ENCODE measurements at places on chromosomes 5 and 9.

DNA sequence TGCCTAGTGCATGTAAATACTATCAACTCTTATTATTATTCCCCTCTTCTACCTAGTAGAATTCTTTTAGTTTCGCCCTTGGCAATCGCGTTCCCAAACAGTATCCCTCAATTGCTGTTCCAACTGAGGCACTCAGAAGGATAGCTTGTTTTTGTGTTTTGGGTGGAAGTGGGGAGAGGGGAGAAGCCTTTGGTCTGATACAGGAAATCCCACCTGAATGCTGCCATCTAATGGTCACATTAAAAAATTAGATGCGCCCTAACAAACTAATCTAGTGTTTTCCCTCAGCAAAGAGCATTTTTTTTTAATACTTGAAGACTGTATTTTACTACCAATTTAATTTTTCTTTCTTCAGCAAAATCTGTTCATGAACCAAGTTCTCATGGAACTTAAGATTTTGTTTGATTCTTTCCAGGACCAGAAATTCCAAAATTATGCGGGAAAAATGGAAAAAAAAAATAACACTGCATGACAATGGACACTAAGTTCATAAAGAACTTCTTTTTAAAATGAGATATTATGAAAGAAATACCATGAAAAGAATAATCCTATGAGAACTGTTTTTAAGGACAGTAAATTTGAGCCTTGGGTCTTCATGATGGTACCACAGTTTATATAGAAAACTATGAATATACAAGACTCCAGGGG is 22.2 kb upstream of the GLDC start:
- no peak for DNase-seq

GRCh38 chr9:113446323-113446740 is 17.2 kb upstream of the RGS3 start:
- no peak for DNase-seq

DNA sequence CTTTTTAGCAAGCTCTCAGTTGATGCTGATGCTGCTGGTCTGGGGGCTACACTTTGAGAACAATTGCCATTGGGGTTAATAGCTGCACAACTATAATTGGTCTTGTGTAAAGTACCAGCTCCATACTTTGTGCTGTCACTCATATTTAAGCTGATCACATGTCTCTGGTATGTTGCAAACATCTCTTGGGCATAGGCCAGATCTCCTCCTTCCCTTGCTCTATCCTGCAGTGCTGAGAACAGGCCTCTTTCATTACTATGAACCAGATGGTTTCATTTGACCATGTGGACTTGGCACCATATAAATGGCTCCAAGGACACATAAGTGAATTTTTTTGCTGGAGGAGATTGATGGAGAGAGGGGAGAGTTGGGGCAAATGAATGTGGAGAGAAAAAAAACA is 48.4 kb downstream of the DMRT2 start:
- no peak for DNase-seq

GRCh38 chr5:94558028-94558427 is 60.4 kb downstream of the KIAA0825 start:
- DNase-seq, result no peak

- DNase-seq, result no peak
Observed at GRCh38 chr9:87663556-87663955, 62.4 kb upstream of the CTSL start.

DNA sequence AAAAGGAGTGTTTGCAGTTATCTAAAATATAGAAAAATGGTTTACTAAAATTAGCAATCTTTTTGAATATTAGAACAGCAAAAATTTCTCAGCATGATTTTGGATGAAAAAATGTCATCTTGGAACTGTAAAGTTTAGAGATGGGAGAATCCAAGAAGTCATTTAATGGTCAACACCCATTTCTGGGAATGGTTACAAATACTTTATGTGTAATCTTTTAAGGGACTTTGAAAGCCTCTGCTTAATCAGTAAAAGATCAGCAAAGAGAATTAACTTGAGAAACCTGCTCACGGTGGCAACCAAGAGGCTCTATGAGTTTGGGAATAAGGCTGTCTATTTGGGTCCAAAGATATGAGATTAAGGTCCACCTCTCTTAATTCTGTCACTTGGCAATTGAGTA is 13.0 kb downstream of the C1QTNF3 start:
- DNase-seq, result no peak

DNA sequence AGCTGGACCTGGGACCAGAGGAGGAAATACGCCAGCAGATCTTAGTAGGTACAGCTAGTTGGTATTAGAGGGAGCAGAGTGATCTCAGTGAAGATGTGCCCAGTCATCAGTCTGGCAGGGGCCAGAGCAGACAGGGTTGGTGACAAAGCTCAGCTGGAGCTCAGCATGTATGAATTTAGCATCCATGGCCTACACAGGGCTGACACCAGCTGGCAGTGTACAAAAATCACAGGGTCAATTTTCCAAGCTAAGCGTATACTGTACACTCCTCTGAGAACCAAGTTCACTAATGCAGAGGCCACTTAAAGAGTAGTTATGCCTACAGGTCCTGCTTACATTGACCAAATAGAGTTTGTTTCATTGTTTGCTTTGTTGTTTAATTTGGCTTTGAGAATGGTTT is 146.6 kb downstream of the SLC24A2 start:
- DNase-seq, result no peak

GRCh38 chr9:69389437-69389995 is 64.5 kb downstream of the ENTREP1 start:
- no peak for DNase-seq

DNA sequence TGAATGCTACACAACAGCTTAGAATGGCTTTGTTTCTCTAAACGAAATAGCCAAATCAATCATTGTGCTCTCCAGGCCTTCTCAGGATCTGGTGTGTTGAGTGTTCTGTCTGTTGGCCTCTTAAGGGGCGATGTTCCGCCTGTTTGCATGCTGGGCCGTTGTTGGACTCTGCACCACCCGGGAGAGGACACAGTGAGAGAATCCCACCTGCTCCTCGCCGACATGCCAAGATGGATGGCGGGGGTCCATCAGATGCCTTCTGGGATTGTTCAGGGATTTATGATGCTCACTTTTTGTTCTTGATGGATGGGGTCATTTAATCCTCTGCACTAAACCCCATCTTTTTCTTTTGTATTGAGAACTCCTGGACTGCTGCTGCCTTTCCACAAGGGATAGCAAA is 159.9 kb downstream of the NTRK2 start:
- DNase-seq, result no peak

DNA sequence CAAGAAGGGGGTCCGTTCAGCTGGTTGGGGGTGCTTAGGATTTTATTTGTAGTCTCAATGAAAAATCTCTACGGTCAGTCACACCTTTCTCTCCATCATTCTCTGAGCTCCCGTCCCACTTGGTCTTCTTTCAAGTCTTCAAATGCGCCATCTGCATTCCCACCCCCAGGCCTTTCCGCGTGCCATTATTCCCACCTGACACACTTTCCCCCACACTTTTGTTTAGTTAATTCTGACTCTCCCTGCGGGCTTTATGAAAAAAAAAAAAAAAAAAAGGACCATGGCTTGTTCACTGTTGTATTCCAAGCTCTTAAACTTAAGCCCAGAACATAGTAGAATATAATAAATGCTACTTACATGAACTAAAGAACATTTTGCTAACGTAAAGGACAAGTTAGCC is 11.7 kb upstream of the OR5C1 start:
- no peak for DNase-seq

DNA sequence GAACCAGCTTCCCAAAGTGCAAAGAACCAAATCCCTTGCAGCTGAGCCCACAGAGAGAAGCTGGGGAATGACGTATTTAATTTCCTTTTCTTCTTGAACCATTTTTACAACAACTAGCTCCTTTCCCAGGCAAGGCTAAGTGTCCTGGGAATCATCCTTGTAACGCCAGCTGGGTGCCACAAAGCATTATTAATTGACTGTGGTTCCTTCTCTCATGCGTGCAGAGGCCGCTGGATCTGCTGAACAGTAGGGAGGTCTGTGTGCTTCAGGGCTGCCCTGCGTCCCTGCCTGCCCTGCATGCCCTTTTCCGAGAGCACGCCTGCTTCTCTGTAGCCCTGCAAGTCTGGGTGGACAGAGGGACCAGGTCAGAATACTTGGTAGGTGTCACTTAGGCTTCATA is 124.1 kb upstream of the OTULINL start:
- no peak for DNase-seq

DNA sequence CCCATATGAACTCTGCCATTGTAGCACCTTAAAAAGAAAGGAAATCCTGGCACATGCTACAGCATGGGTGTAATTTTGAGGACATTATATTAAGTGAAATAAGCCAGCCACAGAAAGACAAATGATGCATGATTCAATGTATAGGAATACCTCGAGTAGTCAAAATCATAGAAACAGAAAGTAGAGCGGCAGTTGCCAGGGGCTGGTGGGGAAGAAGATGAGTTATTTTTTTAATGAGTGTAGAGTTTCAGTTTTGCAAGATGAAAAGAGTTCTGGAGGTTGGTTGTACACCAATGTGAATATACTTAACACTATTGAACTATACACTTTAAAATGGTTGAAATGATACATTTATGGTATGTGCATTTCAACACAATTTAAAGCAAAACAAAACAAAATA is 133.0 kb downstream of the ZDHHC21 start:
- no peak for DNase-seq

- DNase-seq, result no peak
Observed at GRCh38 chr9:137949260-137949659, 71.7 kb downstream of the CACNA1B start.

GRCh38 chr9:121192959-121193640 is 8.6 kb downstream of the RAB14 start:
- DNase-seq, result no peak

DNA sequence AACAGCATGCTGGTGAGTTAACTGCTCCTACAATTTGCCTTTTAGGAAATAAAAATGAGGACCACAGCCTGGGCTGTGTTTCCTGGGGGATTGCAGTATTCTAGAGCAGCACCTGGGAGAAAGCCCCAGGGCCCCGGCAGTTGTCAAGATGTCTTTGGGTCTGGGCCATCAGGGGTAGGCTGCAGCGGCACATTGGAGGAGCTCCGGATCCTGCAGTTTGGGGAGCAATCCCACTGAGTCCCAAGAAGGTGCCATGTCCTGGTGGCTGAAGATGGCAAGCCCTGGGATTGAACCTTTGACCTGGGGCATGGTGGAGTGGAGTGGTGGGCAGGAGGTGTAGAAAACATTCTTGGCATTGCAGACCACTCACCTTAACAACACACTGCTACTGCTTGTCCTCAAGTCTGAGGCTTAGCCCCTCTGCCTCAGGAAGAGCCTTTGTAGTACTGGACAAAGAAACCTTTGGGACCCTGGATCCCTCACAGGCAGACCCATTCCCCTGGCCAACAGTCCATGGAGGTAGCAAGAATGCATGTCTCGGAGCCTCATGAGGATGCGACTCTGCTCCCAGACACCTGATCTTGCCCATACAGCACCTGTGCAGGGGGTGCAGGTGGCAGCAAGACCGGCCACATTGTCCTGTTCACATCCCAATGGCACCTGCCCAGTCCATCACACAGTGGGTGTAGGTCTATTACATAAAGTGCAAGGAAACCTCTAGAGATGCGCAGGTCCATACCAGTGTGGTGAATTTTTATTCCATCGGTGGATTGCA is 159.1 kb upstream of the IRX2 start:
- no peak for DNase-seq

DNA sequence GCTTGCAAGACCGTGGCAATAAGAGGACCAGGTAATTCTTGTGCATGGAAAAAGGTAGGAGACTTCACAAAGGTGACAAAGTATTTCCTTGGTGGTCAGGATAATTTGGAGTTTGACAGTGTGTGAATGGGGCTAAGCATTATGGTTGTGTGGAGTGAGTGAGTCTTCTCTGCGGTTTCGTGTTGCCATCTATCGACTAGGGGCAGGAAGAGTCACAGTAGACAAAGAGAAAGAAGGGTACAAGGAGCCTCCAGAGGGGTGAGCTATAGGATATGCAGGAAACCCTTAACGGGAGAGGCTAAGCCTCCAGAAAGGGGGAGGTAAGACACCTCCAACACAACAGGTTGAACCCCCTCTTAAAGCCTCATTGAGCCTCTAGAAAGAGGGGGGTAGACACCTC is 64.0 kb upstream of the RANBP6 start:
- no peak for DNase-seq

DNA sequence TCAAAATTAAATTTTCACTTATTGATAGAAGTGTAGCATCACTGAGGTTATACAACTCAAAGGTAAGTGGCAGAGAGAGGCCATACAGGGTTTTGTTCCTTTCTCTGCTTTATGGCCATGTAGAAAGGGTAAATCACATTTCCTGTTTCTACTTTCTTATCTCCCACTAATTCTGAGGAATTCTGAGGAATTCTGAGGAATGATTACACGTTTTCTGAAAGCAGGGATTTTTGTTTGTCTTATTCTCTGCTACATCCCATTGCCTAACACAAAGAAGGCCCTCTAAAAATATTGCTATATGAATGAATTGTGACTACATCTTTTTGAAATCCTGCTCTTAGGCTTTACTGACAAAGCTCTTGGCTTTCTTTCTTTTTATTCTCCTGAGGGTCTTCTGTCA is 516.9 kb upstream of the ZNF608 start:
- no peak for DNase-seq

GRCh38 chr5:135034236-135034962 is 371 bp upstream of the PITX1 start:
- DNase-seq, result no peak

DNA sequence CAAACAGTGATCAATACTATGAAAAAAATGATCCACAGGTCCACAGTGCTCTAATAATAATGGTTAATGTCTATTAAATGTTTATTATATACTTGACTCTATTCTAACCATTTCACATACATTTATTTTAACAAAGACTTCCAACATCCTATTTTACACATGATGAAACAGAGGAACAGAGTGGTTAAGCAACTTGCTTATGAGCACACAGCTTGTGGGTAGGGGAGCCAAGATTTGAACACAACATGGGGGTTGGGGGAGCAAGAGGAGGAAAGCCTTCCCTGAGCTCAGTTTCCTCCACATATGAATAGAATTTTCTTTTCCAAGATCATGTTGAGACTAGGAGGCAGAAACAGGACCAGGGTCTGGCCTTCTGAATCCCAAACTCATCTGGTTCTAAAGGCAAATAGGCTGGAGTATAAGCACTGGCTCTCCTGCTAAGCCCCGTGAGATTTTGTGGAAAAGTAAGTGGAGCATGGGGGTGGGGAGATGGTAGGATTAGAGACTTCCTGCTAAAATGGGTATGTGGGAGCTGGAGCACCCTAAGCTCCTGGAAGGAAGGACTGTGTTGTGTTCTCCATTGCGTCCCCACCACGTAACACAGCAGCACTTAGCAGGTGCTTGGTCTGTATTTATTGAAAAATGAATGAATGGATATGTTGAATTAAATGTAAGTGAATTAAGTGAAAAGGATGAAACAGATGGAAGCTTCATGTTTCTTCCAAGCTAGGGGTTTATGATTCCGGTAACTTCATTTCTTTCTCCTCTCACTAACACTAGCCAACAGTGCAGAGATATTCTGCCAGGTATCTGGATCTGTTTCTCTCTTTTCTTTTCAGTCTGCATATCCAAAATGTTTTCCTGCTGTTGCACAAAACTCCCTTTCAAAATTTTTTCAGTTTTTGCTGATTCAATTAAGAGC is 26.9 kb upstream of the GALNT10 start:
- no peak for DNase-seq
